ENCODE measurements at places on chromosomes 6 and 20. TPM values are rescaled to one million over a fixed set of nuclear protein-coding genes. Genes with fewer than 3 reads are reported as not detected.

DNA sequence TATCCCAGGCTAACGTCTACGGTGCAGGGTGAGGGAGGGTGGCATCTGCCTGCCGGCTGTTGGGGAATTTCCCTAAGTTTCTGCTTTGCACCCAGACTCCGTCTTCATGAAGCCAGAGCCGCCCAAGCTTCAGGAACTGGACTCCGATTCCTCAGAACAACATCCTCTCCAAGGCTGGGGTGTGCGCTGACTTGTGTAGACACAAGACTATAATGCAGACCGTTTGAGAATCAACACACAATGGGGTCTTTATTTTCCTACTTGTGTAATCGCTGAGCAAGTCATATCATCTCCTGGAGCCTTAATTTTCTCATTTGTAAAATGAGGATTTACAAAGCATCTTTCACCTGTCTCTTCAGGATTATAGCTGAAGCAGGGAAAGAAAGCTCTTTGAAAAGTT is 160.5 kb upstream of the AGPAT4 start:
- DNase-seq, result peak; percentile 59

GRCh38 chr6:134723081-134723871 is 226.6 kb downstream of the ALDH8A1 start:
- DNase-seq, result no peak

- DNase-seq, result no peak
Measured at GRCh38 chr20:36063916-36064657, 90.5 kb upstream of the EPB41L1 start.

- no peak for DNase-seq
Measured at GRCh38 chr6:106216527-106216926, 109.0 kb downstream of the ATG5 start.

DNA sequence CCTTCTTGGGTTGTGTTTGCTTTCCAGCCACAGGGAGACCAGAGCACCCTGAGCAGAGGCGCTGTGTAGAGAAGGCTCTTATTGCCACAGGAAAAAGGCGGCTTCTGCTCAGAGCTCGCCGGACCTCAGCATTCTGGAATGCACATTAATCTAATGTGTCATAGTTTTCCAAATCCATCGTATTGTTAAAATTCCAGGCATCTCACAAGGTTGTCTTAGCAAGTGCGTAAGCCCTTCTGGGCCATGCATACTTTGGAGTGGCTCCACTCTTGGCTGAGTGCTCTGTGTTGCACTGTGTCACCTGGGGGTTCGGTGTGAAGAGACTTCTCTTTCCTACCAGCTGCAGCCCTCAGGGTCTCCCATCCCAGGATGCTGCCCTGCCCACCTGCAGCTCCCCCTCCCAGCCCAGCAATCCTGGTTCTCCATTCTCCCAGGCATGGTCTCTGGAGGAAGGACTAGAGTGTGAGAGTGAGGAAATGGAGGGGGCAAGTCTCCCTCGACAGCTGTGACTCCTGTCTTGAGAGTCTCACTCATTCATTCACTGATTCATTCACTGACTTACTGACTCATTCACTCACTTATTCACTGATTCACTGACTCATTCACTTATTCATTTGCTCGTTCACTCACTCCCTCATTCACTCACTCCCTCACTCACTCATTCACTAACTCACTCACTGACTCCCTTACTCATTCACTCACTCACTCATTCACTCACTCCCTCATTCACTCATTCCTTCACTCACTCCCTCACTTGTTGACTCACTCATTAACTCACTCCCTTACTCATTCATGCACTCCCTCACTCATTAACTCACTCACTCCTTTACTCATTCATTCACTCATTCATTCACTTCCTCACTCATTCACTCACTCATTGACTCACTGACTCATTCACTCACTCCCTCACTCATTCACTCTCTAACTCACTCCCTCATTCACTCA is 83.7 kb upstream of the MPC1 start:
- peak; percentile 14 for DNase-seq

- no peak for DNase-seq
Measured at GRCh38 chr6:34679552-34680253, 16.9 kb downstream of the ILRUN start.

GRCh38 chr6:88913471-88913870 is 49.9 kb downstream of the RNGTT start:
- no peak for DNase-seq

GRCh38 chr20:62550087-62550632 is 74.4 kb upstream of the GATA5 start:
- DNase-seq, result no peak

GRCh38 chr6:75283907-75284631 is 523 bp downstream of the TMEM30A start:
- no peak for DNase-seq

- peak; percentile 63 for DNase-seq
Measured at GRCh38 chr6:44725070-44725469, 337.6 kb downstream of the CDC5L start.

DNA sequence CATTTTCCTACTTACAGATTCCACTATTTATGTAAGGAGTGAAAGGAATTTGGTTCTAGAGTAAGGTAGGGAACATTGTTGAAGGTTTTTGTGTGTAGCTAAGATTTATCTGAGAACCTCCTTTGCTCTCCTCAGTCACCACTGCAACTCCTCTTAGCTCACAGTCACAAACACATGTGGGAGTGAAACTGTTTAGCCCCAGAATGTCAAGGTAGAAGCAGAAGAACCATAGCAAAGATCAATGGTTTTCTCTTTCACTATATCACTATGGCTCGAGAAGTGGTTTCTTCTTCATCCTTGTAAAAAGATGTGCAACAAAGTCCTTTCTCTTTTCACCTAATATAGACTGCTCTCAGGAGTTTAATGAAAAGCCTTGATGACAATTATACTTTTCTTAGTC is 6.5 kb upstream of the DEFB112 start:
- DNase-seq, result no peak

- DNase-seq, result no peak
Measured at GRCh38 chr6:135527116-135527959, 29.8 kb upstream of the AHI1 start.

GRCh38 chr6:31267651-31268368 is 4.1 kb downstream of the HLA-C start:
- DNase-seq, result no peak

- no peak for DNase-seq
Measured at GRCh38 chr6:69022993-69023392, 387.9 kb downstream of the ADGRB3 start.

- DNase-seq, result no peak
Measured at GRCh38 chr20:53845980-53846379, 224.4 kb downstream of the BCAS1 start.

DNA sequence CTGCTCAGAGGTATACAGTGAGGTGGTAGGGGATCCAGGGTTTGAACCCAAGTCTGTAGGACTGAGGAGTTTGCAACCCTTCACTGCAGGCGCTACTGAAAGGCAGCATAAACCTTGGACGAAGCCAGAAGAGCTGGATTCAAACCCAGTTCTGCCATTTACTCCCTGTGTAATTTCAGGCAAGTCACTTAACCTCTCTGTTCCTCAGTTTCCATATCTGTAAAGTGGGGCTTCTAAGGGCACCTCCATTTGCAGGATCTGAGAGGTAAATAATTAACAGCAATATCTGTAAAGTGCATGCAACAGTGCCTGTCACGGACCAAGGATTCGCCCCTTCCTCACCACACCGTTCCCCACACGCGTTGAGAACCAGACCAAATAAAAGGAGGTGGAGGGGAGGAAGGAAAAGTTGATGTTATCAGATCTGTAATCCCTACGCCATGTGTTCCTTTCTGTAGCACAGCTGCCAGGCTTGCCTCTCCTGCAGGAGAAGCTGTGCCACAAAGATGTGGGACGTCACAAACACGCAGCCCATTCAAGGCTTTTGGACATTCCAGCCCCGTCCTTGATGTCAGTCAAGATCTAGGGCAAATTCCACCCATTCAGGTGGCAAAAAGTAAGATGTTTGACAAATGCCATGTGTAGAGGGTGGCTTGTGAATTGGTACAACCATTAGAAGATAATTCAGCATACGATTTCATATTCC is 9.8 kb downstream of the RIPOR3 start:
- no peak for DNase-seq

- no peak for DNase-seq
Measured at GRCh38 chr6:28948782-28949486, 25.1 kb upstream of the TRIM27 start.

DNA sequence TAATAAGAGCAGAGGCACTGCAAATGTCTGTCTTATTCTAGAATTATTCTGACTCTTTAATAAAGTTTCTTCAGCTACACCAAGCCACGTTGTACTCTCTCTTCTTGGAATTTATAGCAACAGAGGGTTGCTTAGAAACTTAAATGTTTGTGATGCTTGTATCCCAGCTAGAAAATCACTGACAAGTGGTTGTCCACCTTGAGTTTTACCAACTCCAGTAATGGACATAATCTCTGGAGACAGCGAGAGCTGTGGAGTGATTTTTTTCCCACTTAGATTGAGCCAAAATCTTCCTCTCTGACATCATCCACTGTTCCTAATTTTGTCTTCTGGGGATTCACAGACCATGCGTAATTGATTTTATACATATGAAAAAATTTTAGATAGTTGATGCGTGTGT is 8.0 kb downstream of the ECT2L start:
- no peak for DNase-seq

DNA sequence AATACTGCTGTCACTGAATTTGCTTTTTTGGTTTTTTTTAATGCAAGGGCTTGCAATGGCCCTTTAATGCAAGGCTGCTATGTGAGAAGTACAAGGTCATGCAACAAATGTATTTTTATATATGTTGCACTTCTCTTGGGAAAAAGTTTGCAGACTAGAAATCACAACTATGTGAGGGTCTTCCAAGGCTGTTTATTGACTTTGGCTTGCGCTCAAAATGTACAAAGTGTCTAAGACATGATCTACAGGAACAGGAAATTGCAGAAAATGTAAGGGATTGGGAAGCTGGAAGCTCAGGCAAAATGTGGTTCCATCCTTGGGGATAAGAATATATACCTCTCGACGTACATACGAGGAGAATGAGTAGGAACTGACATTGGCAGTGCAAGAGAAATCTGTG is 92.2 kb upstream of the F13A1 start:
- no peak for DNase-seq

DNA sequence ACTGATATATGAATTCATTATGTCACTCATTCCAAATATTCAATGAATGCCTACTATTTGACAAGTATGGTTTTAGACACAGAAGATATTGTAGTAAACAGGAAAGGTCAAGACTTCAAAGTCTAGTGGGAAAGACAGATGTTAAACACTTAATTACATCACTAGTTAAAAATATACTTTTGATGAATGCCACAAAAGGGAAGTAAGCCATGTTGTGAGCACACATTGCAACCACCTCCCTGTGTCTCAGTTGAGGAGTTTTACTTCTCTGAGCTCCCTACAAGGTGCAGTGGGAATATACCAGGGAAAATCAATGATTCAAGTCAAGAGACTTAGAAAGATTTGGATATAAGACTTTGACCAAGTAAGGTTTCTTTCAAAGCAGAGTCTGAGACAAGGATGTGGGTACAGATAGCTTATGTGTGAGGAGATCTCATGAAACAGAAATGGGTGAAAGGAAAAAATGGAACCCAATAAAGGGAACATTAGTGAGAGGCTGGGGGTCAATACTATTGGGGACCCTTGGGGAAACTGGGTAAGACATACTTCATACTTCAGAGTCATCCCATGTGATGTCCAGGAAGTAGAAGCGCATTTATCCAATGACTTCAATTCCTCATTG is 503.7 kb downstream of the KIF16B start:
- no peak for DNase-seq

Gene ZNF334
- total RNA-seq, result 0.54 TPM

Gene BANF2
- not detected for total RNA-seq

Gene EEF1A2
- 6.4 TPM for total RNA-seq

Gene PPIL1
- 88.3 TPM for total RNA-seq

Gene CLIC5
- not detected for total RNA-seq

Gene EPB41L2
- total RNA-seq, result 27.2 TPM

Gene BTN1A1
- not detected for total RNA-seq

Gene NHLRC1
- 2.6 TPM for total RNA-seq

Gene SENP6
- total RNA-seq, result 67.4 TPM

Gene BCL2L1
- 49.1 TPM for total RNA-seq

Gene ARMH2
- not detected for total RNA-seq

Gene FOXA2
- total RNA-seq, result 0.33 TPM
